ENCODE measurements at places on chromosomes 3 and 15. TPM values are rescaled to one million over a fixed set of nuclear protein-coding genes. Genes with fewer than 3 reads are reported as not detected.

DNA sequence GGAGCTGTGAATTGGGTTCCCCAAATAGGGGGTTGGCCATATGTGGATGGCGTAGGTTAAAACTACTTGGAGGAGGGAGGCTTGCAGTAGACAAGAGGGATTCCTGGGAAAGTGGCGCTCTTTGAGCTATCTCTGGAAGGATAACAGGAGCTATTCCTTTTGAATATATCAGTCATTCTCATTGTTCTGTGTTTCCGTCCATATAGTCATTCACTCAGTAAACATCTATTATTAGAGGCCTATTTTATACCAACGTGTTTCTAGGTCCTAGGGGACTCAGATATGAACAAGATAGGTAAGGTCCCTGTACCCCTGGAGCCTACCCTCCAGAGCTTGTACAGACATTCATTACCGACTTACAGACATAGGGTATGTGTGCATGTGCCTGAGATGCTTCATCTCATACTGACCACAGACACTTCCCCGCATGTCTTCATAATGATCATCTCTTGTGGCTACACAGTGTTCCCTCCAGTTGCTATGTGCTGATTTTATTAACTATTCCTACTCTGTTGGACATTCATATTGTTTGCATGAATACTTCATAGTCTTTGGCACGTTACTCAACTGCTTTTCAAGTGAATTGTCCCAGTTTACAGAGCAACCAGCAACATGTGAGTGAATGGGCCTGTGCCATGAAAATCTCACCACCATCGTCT is 55.8 kb upstream of the VILL start:
- peak; percentile 74 for DNase-seq

DNA sequence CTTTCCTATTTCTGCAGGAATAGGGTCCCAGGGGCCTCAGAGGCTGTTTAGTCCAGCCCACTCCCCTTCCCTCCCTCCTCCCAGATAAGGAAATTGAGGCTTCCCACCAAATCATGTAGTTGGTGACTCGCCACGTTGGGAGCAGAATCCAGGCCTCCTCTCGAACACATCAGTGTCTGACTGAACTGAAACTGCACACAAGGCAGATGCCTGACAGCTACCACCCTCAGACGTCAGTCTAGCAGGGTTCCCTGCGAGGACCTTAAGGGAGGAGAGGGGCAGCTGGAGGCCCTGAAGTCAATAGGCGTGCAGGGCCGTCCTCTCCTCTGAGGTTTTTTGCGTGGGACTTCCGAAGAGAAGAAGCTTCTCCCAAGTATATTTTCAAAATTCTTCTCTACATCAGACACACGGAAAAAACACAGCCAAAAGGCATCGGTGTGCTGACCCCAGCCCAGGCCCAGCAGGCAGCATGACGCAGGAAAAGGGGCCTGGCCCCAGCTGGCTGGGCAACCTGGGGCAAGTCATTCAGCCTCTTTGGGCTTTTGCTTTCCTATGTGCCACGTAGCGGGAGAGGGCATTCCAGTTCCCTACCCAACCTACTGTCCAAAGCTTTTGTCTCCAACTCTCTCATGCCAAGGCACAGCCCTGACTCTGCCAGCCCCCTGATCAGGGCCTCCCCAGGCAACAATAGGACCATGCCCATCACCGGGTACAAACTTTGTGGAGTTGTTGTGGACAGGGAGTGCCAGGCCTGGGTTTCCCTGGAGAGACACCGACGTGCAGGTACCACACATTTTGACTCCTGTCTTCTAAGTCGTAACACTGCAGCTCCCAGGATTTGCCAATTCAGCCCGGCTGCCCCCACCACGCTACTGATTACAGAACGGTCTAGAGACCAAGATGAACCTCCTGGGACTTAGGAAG is 283.1 kb downstream of the XXYLT1 start:
- DNase-seq = no peak

GRCh38 chr15:68209735-68210408 is 4.7 kb upstream of the CALML4 start:
- no peak for DNase-seq

GRCh38 chr3:138359148-138359918 is 11.0 kb downstream of the MRAS start:
- no peak for DNase-seq

- DNase-seq = no peak
These were observed 40.2 kb upstream of the ZFAND6 start for GRCh38 chr15:80019168-80019745.

DNA sequence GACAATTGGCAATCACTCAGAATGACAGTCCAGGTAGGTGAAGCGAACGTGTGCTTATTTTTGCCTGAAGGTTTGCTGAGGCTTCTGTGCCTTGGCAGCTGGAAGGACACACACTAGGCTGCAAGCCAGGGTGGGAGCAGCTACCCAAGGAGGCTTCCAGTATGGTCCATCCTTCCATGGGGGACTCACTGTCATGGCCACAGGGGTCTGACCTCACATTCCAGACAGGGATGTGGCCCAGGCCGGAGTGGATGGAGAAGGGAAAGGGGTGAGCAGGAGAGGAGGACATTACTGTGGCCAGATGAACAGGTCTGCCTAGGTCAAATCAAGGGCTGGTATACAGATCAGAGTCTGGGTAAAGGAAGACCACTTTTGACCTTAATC is 247.7 kb downstream of the ADAMTS17 start:
- DNase-seq = no peak

GRCh38 chr15:25786040-25786439 is 77.1 kb downstream of the ATP10A start:
- no peak for DNase-seq

GRCh38 chr3:122760453-122761271 is 33.0 kb downstream of the HSPBAP1 start:
- no peak for DNase-seq

GRCh38 chr15:64426845-64427465 is 33.4 kb upstream of the ZNF609 start:
- peak; percentile 39 for DNase-seq

DNA sequence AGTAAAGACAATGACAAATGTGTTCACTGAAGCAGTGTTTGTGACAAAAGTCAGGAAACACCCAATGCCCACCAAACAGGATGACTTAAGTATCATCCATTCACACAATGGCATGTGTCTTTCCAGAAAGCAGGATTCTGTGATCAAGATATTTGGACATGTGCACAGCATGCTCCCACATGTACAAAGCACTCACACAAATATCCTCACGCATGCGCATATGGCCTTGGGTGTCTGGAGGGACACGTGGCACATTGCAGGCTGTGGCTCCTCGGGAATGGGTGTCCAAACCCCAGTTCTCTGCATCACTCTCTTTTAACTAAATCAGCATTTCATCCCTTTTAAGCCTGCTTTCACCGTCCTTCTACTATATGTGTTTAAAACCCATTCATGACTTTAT is 130.5 kb downstream of the KLF13 start:
- peak; percentile 9 for DNase-seq

DNA sequence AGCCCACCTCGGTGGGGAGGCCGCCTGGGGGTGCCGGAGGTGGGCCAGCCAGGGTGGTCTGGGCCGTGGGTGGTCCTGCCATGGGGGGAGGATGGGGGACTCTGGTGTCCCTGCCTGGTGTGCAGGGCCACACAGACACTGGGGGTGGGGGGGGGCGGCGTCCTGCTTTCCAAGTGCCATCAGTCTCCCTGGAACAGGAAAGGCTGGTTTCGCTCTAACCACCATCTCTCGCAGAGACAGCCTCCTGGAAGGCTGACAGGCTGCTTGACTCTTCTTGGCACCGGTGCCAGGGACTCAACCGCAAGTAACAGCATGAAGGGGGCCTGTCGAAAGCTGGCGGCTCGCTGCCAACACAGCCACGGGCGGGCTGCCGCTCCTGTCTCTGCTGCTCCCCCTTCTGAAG is 40.3 kb downstream of the RGMA start:
- DNase-seq = no peak

- peak; percentile 21 for DNase-seq
These were observed 595.8 kb upstream of the NR2F2 start for GRCh38 chr15:95734422-95735316.

DNA sequence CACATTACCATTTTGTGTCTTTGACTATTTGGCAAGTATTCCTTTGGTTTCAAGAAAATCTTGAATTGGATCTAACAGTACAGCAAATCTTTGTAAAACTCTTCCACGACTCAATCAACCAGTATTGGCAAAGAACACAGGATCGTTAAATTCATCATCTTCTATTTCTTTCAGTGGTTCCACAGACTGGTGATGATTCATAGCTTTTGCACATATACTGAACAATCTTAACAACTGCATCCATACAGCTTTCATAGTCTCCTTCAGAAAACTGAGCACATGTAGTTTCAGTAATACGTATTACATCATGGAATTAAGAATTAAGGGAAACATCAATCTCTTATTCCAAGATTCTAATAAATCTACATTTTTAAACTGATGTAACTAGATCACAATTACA is 91.6 kb upstream of the LIPC start:
- DNase-seq = peak; percentile 54

DNA sequence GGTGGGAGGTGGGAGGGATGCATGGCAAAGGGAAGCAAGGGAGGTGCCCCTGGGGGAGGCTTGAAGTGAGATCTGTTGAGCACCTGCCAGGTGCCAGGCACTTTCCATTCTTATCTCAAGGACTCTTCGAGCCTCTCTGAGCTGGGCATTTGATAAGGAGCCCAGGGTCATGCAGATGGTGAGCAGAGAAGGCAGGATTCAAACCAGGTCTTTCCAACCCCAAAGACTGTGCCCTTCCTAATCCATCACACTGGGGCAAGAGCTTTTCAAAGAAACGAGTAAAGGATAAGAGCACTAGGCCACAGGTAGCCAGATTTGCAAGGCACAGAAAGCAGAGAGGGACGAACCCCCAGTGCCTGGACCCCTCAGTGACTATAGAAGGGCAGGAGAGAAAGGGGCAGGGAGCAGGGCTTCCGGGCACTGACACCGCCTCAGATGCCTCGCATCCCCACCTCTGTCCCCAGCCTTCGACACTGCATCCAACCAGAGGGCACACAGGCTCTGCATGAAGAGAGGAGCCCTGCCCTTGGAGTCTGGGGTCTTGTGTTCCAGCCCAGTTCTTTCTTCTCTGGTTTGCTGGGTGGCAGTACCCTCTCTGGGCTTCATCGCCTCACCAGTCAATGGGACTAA is 21.0 kb downstream of the IGDCC4 start:
- no peak for DNase-seq

- DNase-seq = no peak
These were observed 27.6 kb downstream of the CPOX start for GRCh38 chr3:98565843-98566242.

DNA sequence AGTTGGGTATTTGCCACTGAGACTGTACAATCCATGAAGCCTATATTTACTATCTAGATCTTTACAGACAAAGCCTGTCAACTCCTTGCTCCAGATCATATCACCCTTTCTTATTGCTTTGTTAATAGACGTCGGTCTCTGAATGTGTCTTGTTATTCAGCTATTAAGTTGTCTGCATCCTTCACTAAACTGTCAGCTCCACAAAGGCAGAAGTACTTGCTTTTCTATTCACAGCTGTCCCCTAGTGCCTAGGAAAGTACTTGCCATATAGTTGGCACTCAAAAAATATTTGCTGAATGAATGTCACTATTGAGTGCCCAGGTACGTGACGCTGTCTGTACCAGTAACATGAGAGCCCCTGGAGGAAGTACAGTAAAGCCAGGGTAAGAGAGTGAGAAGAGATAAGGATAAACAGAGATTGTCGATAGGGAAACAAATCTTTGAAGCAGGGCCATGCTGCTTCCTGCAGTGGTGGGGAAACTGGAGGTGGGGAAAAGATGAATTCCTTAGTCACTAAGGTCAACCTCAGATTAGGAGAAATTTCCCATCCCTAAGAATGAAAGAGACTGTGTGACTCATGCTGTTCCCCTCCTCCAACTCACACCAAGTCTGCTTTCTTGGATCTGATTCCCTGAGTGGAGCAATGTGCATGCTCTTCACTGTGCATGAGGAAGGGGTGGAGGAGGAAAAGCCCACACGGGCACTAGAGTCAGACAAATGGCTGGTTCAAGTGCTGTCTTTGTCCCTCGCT is 36.3 kb downstream of the PRICKLE2 start:
- DNase-seq = peak; percentile 94

DNA sequence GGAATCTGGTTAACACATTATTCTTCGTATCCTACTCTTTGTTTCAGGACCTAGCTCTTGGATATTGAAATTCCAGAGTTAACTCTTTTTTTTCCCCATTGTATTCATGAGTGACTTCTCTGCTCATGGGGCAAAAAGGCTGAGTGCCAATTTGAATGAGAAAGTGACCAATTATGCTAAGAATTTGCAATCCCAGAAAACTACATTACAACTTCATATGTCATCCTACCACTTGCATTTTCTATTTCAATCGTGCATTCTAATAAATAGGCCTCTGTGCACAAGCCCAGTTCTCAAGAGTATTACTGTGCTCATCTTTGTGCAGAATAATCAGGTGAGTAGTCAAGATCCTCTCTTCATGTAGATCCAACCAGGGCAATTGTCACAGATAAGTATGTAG is 537.8 kb downstream of the OTOL1 start:
- DNase-seq = peak; percentile 72

DNA sequence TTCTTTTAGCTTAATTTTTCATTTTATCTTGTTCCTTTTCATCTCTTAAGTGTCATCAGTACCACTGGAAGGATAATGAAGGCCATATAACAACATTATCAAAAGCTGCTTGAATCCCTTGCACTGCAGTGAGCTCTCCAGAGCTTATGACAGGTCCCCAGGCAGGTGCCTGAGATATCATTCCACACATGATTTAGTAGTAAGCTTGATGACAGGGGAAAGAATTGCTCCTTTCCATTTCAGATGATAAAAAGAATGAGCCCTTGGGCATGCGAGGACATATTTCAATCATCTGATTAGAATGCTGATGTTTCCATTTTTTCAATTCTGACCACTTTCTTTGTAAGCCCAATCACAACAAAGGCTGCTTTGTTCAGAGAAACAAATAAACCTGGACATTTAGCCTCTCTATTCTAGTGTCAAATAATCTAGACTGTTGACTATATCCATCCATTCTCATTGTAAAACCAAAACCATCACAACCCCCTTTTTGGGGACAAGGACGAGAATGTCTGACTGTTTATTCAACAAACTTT is 567.8 kb downstream of the IGSF11 start:
- DNase-seq = no peak

DNA sequence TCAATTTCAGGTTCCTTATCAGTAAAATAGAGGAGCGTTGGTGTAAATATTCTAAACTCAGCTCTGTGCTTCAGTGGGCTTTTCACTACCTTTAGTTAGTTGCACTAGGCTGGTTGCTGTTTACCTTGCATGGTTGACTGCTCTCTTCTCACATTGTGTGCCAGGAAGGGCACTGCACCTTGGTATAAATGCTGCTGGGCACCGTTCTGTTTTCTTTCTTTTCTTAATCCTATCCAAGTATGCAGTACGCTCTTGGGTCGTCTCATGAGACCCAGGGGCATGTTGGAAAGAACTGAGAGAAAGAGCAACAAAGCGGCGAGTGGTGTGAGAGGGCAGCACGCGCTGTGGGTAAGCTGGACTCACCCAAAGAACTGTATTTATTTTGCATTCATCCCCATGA is 22.4 kb downstream of the KCNMB2 start:
- DNase-seq = no peak

MESP2 gene
- 0.45 TPM for total RNA-seq

DNAH12 gene
- total RNA-seq = 0.77 TPM

LEKR1 gene
- total RNA-seq = 1.5 TPM

GABRB3 gene
- not detected for total RNA-seq

CHRFAM7A gene
- total RNA-seq = 4.6 TPM

DAZL gene
- not detected for total RNA-seq

MYD88 gene
- 11.4 TPM for total RNA-seq

IMPDH2 gene
- 325 TPM for total RNA-seq

TRIM71 gene
- total RNA-seq = not detected

ALS2CL gene
- 0.96 TPM for total RNA-seq

GPR160 gene
- 0.40 TPM for total RNA-seq

CCR3 gene
- not detected for total RNA-seq

THSD4 gene
- 10.4 TPM for total RNA-seq

SERPINI2 gene
- not detected for total RNA-seq

SNTN gene
- not detected for total RNA-seq

GPR171 gene
- not detected for total RNA-seq

CD80 gene
- total RNA-seq = not detected
